ENCODE measurements at places on chromosomes 13 and 19. TPM values are rescaled to one million over a fixed set of nuclear protein-coding genes. Genes with fewer than 3 reads are reported as not detected.

Gene GDF15
- 123 TPM for total RNA-seq

DNA sequence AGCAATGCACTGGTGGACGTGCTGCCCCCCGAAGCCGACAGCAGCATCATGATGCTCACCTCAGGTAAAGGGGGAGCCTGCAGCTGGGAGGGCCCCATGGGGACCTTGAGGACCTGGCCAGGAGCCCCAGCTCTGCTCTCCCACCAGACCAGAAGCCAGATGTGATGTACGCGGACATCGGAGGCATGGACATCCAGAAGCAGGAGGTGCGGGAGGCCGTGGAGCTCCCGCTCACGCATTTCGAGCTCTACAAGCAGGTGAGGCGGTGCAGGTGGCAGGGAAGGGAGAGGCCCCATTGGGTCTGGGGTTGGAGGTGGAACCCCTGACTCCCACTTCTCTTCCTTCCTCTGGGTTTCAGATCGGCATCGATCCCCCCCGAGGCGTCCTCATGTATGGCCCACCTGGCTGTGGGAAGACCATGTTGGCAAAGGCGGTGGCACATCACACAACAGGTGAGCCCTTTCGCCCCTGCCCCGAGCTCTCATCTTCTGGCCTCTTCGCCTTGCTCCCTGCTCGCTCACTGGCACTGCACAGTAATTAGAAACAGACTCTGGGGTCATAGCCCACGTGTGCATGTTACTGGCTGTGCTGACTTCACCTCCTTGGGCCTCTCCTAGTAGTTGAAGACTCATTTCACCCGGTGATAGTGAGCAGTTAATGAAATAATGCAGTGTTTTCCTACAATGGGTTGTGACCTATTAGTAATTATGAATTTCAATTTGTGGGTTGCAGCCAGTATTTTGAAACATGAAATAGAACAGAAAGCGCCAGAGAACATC lies 3.6 kb downstream of the PSMC4 start:
- H3K27ac ChIP-seq: no peak overlapping the region
- H3K4me3 ChIP-seq: no peak overlapping the region
- DNase-seq: no peak
- no peaks in the 10 kb centered on the region for H3K4me1 ChIP-seq
- no peaks in the 10 kb centered on the region for H3K36me3 ChIP-seq
- H3K27me3 ChIP-seq: no peaks in the 10 kb centered on the region

GRCh38 chr13:43058318-43058674 lies 34.9 kb downstream of the DNAJC15 start:
- peak; percentile 39 for DNase-seq
- no peak overlapping the region for H3K4me3 ChIP-seq
- H3K4me1 ChIP-seq: peaks cover 36% of the 10 kb centered on the region
- H3K27me3 ChIP-seq: no peaks in the 10 kb centered on the region

DNA sequence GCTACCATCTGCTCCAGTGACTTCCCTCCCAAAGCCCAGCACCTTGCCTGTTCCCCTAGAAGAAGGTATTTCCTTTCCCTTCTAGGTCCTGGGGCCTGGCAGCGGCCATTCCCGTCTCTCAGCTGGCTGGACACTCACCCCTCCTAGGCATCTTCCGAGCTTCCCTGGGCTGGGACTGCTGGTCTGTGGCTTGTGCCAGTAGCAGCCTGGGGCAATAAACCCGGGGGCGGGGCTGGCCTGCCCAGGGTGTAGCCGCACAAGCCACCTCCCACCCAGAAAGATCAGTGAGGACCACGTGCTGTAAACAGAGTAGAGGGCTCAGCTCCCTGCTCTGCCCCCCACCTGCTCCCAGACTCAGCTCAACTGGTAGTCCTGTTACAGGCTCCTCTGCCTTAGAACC lies 15.0 kb downstream of the LIPE start:
- H3K4me3 ChIP-seq: no peak overlapping the region
- no peaks in the 10 kb centered on the region for H3K27me3 ChIP-seq
- H3K36me3 ChIP-seq: no peaks in the 10 kb centered on the region
- H3K27ac ChIP-seq: no peak overlapping the region

Gene SLC25A41
- total RNA-seq: 0.27 TPM

DNA sequence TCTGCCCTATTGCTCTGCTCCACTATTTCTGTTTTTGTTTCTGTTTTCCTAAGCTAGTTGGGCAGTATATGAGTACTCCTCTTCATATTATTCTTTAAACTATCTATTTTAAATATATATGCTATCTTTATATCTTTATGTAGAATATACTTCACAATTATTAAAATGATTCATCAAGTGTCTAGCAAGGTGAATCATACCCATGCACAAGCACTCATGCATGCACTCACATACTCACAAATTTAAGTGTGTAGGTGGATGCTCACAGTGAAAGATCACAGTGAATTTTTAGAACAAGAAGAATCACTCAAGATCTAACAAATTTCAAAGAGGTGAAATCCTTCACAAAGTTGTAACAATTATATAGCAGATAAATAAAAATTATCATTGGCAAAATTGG lies 435.6 kb upstream of the SLITRK5 start:
- H3K27me3 ChIP-seq: no peaks in the 10 kb centered on the region
- no peak for DNase-seq
- H3K4me3 ChIP-seq: no peak overlapping the region
- H3K4me1 ChIP-seq: no peaks in the 10 kb centered on the region

- no peak for DNase-seq
- H3K36me3 ChIP-seq: no peaks in the 10 kb centered on the region
- no peaks in the 10 kb centered on the region for H3K27me3 ChIP-seq
- no peak overlapping the region for H3K27ac ChIP-seq
- no peak overlapping the region for H3K4me3 ChIP-seq
Observed at GRCh38 chr13:32881777-32882145, 134.5 kb upstream of the KL start.

GRCh38 chr19:4415352-4415751 lies 12.9 kb downstream of the CHAF1A start:
- H3K4me3 ChIP-seq: no peak overlapping the region
- peaks cover 15% of the 10 kb centered on the region for H3K4me1 ChIP-seq
- no peak for DNase-seq

Gene GRIN2D
- 1.00 TPM for total RNA-seq

Gene MBD3L3
- total RNA-seq: not detected

DNA sequence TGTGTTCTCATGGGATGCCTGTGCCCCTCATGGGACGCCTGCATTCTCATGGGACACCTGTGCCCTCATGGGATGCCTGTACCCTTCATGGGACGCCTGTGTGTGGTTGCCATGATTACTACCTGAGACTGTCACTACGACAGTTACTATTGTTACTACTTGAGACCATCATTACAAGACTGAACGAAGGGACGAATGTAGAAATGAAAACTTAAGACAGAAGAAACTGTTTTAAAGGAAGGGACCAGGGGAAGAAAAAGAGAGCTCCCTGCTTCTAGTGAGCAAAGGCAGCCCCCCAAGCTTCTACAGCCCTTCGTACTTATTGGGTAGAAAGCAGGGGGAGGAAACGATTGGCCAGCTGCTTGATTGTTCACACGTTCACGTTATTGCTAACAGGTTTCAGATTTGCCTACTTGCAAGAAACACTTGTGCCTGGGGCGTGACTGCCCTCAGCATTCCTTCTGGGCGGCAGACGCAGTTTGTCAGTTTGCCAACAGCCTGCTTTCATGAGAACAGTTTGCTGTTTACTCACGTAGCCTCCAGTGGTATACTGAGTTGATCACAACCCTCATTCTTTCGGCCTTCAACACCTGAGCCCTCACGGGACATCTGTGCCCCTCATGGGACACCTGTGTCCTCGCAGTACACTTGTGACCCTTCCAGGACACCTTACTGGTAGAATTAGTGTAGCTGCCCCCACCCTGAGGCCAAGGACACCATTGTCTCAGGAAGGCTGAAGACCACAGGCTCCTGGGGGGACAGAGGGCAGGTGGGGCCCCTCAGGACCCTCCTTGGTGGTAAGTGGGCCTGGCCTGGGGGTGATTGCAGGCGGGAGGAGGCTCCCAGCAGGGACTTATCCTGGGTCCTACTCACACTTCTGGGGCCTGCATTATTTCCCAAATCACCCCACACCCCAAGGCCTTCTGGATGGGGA lies 2.5 kb upstream of the S1PR4 start:
- no peaks in the 10 kb centered on the region for H3K27me3 ChIP-seq
- H3K36me3 ChIP-seq: no peaks in the 10 kb centered on the region
- H3K4me3 ChIP-seq: no peak overlapping the region
- H3K4me1 ChIP-seq: no peaks in the 10 kb centered on the region

Gene APOC4
- not detected for total RNA-seq

- DNase-seq: no peak
- H3K36me3 ChIP-seq: no peaks in the 10 kb centered on the region
- H3K4me3 ChIP-seq: no peak overlapping the region
- H3K4me1 ChIP-seq: peaks cover 13% of the 10 kb centered on the region
Observed at GRCh38 chr19:43631491-43631890, 8.2 kb downstream of the CADM4 start.

DNA sequence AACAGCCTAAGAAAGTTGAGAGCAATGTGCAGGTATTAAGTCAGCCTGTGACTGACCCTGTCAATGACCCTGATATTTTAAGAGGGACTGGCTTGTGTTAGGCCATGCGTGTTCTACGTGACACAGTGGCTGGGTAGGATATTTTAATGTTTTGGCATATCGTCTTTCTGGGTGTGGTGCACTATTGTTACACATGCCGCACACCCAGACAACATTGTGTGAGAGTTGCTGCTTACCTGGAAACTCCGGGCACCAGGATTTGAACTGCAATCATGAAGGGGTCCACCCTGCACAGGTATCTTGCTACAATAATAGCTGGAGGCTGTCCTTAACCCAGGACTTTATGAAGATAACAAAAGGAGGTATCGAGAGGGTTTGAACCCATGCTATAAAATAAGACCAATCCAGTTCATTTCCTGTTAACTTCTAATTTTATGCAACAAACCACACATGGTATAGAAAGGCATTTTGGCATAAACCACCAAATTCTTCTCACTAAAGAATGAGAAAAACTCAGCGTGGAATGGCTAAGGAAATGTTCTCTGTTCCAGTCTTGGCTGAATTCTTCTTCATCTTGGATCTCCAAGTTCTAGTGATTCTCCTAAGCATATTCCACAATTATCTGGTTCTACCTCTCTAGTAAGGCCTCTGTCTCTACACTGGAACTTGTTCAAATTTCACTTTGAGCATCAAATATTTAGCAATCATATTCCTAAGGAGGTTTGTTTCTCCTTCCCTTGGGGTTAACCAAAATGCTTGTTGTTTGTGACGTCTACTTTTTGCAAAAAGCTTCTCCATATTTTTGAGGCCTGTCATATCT lies 38.7 kb upstream of the POMP start:
- no peak overlapping the region for H3K4me3 ChIP-seq
- H3K4me1 ChIP-seq: no peaks in the 10 kb centered on the region
- DNase-seq: no peak
- no peaks in the 10 kb centered on the region for H3K27me3 ChIP-seq
- H3K27ac ChIP-seq: no peak overlapping the region

DNA sequence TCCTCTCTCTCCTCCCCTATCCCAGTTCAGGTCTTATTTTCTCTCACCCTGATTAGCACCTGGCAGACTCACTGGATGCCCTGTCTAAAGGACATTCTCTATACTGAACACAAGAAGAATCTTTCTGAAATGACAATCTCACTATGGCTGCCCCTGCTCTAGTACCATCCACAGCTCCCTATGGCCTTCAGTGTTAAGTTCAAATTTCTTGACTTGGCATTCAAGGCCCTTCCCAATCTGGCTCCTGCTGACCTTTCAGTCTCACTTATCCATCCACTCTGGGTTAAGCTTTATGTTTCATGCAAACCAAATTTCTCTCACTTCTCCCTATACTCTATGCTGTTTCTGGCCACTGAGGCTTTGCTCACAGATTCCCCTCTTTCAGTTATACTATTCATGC lies 34.2 kb downstream of the MBD3L1 start:
- H3K27ac ChIP-seq: no peak overlapping the region
- no peaks in the 10 kb centered on the region for H3K36me3 ChIP-seq
- no peak overlapping the region for H3K4me3 ChIP-seq
- DNase-seq: no peak

DNA sequence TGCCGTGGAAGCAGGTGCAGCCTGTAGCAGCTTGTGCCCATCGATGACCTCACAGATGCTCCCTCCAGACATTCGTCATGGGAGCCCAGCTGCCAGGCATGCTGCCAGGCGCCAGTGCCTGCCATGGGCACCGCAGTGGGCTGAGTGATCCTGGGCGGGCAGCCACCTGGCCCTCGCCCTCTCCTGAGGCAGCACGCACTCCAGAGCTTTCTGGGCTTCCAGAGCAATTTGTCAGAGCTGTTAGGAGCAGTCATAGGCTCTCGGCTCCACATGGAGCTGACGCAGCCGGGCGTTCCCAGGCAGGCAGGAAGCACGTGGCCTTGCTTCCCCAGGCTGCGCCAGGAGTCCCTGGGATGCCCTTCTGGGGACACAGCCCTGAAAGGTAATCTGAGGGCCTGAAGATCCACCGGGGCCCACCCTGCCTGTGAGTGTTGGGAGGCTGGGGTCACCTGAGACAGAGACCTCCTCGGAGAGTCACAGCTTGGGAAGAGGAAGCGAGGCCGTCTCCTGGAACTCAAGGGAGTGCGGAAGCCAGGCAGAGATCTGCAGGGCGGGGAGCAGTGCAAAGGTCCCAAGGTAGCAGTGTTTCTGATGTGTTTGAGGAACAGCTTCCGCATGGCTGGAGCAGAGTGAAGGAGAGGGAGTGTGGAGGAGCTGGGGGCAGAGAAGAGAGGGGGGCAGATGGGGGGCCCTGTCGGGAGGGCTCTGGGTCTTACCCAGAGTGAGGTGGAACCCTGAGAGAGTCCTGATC lies 50.6 kb downstream of the DPF1 start:
- H3K36me3 ChIP-seq: no peaks in the 10 kb centered on the region
- H3K27me3 ChIP-seq: no peaks in the 10 kb centered on the region
- no peaks in the 10 kb centered on the region for H3K4me1 ChIP-seq
- no peak for DNase-seq

DNA sequence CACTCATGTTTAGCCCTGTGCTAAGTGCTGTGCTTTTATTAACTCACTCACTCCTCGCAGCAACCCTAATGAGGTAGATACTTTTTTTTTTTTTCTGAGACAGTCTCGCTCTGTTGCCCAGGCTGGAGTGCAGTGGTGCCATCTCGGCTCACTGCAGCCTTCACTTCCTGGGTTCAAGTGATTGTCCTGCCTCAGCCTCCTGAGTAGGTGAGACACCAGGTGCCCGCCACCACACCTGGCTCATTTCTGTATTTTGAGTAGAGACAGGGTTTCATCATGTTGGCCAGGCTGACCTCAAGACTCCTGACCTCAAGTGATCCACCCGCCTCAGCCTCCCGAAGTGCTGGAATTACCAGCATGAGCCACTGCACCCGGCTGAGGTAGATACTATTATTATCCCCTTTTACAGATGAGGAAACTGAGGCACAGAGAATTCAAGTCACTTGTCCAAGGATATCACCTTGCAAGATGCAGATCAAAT lies 2.5 kb downstream of the ITPKC start:
- peak overlapping the region; percentile 100 for H3K27ac ChIP-seq
- H3K27me3 ChIP-seq: no peaks in the 10 kb centered on the region
- peaks cover 21% of the 10 kb centered on the region for H3K4me1 ChIP-seq
- no peaks in the 10 kb centered on the region for H3K36me3 ChIP-seq
- peak overlapping the region; percentile 84 for H3K4me3 ChIP-seq

GRCh38 chr13:27201661-27202060 lies 30.1 kb upstream of the USP12 start:
- no peak overlapping the region for H3K4me3 ChIP-seq
- H3K27me3 ChIP-seq: no peaks in the 10 kb centered on the region

Gene CERS4
- total RNA-seq: 79.6 TPM

Measured in hepatocyte (in vitro differentiated cells).